ENCODE measurements at places on chromosomes 12 and 14.

DNA sequence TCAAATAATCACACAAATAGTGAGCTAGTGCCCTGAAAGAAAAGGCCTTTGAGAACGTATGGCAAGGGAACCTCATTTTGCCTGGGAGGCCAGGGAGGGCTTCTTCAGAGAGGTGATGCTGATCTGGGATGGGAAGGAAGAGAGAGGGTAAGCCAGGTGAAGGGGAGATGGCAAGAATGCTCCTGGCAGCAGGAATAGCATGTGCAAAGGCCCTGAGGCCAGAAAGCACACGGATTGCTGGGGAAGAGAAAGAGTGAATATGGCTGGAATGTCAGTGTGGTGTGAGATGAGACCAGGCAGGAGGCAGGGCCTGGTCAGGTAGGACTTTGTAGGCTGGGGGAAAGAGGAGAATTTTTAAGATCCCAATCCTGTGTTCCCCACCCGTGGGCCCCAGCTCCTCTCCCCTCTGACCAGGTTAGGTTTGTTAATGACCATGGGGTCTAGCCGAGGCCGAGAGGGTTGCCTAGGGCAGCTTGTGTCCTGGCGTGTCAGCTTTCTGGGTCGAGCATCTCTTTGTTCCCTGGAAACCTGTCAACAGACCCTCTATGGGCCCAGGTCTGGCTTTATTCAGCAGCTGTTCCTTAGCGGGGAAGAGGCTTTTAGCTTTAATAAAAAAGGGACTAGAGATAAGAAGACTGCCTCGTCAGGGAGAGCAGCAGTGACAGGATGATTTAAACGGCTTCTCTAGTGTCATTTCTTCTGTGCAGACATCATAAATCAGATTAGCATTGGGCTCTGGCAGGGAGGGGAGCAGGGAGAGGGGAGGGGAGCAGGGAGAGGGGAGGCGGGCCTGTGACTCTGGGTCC lies 123.4 kb downstream of the ADCK1 start:
- no peak for DNase-seq
- no peak overlapping the region for H3K4me3 ChIP-seq
- H3K36me3 ChIP-seq, result no peaks in the 10 kb centered on the region

DNA sequence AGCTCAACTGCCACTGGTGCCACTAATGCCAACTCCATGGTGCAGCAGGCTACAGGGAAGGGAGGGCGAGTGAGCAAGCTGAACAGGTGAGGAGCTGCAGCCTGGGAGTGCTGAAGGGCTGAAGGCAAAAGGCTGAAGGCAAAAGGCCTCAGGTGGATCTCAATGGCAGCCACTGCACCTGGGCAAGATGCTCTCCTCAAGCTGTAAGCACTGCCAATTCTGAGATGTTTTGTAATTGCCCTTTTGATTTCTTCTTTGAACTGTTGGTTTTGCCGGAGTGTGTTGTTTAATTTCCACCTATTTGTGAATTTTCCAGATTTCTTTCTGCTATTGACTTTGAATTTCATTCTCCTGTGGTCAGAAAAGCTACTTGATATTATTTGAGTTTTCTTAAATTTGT lies 97.6 kb downstream of the PIK3C2G start:
- no peak overlapping the region for H3K4me3 ChIP-seq
- H3K27ac ChIP-seq, result no peak overlapping the region

DNA sequence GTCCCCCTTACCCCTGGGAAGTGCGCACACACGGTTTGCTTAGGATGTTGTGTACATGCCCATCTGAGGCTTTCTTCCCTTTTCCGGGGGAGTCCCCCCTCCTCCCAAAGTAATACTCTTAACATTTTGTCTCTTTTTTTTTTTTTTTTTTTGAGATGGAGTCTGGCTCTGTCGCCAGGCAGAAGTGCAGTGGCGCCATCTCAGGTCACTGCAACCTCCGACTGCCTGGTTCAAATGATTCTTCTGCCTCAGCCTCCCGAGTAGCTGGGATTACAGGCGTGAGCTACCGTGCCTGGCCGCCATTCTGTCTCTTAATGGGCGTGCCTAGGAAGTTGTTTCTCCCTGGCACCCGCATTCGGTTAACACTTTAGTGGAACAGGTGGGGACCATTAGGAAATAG lies 4.5 kb upstream of the GMFB start:
- H3K36me3 ChIP-seq, result no peaks in the 10 kb centered on the region
- H3K4me3 ChIP-seq, result peak overlapping the region; percentile 17
- H3K27me3 ChIP-seq, result no peaks in the 10 kb centered on the region
- peak; percentile 22 for DNase-seq

GRCh38 chr14:99012703-99013102 lies 259.3 kb downstream of the BCL11B start:
- no peaks in the 10 kb centered on the region for H3K27me3 ChIP-seq
- no peak overlapping the region for H3K27ac ChIP-seq
- no peak overlapping the region for H3K4me3 ChIP-seq
- no peaks in the 10 kb centered on the region for H3K36me3 ChIP-seq
- no peaks in the 10 kb centered on the region for H3K4me1 ChIP-seq

DNA sequence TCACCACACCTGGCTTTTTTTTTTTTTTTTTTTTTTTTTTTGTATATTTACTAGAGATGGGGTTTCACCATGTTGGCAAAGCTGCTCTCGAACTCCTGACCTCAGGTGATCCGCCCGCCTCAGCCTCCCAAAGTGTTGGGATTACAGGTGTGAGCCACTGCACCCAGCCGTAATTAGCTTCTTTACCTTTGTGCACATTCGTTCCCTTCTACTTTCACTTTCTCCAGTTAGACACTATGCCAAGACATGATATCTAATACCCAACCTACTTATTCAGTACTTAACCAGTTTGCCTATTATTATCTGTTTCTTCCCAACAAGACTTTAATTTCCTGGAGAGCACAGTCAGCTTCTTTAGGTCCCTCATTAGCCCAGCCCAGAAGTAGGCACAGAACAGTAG lies 5.3 kb downstream of the STYK1 start:
- peaks cover 4% of the 10 kb centered on the region for H3K27me3 ChIP-seq
- peak; percentile 24 for DNase-seq
- peaks cover 28% of the 10 kb centered on the region for H3K4me1 ChIP-seq
- H3K36me3 ChIP-seq, result no peaks in the 10 kb centered on the region
- H3K27ac ChIP-seq, result peak overlapping the region; percentile 33

Data from transverse colon (tissue), 4 donors.